Upper lobe of right lung (tissue), 1 donor: ENCODE measurements at places on chromosomes 3 and 15. TPM values are rescaled to one million over a fixed set of nuclear protein-coding genes. Genes with fewer than 3 reads are reported as not detected.
A peak's percentile ranks its signal among the peaks of the same experiment; 100 is the strongest.

- DNase-seq: no peak
Observed at GRCh38 chr3:194575484-194576210, 57.6 kb downstream of the TMEM44 start.

GRCh38 chr3:185313693-185314246 is 49.2 kb upstream of the MAP3K13 start:
- DNase-seq: no peak

DNA sequence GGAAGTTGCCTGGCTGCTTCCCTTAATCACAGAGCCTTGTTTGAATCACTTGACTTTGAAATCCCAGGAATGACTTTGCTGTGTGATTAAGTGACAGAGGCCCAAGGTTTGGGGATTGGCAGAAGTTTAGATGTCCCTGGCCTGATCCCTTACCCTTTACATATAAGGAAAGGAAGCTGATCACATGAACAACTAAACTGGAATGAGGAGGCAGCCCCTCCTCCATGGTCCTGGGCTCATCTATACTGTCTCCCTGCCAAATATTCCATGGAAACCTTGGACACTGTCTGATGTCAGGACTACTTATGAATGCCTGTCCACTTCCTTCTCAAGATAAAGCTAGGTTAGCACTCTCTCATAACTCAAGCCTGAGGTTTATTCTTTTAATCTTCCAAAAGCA is 181.3 kb upstream of the CTDSPL start:
- DNase-seq: no peak

- DNase-seq: no peak
Observed at GRCh38 chr3:105334138-105334882, 32.4 kb upstream of the ALCAM start.

DNA sequence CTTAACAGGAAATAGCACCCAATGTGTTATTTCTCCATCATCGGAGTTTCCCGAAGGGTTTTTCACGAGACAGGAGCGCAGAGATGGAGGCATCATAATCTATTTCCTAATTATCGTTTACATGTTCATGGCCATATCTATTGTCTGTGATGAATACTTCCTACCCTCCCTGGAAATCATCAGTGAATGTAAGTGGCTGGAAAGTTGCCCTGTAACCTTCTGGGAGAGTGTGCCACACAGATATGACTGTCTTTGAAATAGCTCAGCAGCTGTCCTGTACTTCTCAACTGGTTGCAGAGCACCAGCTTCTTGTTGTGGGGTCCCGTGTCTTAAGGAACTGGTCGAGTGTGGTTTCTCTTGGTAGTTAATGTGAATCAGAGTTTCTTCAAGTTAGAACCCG is 1.1 kb downstream of the SLC24A5 start:
- no peak for DNase-seq

DNA sequence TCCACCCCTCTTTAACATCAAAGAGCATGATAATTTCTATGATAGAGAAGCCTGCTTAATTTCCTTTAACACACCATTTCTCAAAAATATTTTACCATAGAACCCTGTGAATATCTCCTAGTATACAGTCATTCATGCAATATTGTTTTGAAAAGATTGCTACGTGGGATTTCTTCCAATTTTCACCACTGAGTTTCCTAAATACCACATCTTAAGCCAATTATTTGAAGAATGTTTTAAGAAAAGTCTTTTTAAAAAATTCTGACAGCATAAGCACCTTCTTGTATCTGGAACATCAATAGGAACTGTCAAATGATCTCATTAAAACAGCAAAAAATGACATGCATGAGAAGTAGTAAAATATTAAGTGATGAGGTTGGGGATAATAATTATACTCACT is 1126.7 kb downstream of the TUSC7 start:
- no peak for DNase-seq

- DNase-seq: no peak
Observed at GRCh38 chr15:73298522-73299245, 70.1 kb downstream of the HCN4 start.

- peak; percentile 75 for DNase-seq
Observed at GRCh38 chr3:151460774-151461450, at the start of gene IGSF10. IGSF10 (minus strand) TSS chr3:151461061; CDS start chr3:151458709, 2,352 bp downstream.

GRCh38 chr3:168467115-168467714 is 371.5 kb upstream of the GOLIM4 start:
- no peak for DNase-seq

GRCh38 chr15:65421360-65422215 is 1.2 kb downstream of the IGDCC4 start:
- no peak for DNase-seq

DNA sequence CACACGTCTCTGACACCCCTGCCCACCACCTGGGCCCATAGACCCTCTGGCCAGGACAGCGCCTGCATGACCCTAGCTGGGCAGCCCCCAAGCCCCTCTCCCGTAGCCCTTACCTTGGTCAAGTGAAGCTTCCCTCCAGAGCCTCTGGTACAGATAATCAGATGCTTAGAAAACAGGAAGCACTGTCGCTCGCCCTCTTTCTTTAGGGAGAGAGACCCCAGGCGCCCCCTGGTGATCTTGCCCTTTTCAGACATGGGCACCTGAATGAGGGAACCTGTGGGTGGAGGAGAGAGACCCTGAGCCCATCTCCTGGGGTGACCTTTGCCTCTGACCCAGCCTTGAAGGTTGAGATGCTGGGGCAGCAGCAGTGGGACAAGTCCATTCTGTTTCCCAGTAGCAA is 65.4 kb downstream of the RASGRF1 start:
- DNase-seq: peak; percentile 65

DNA sequence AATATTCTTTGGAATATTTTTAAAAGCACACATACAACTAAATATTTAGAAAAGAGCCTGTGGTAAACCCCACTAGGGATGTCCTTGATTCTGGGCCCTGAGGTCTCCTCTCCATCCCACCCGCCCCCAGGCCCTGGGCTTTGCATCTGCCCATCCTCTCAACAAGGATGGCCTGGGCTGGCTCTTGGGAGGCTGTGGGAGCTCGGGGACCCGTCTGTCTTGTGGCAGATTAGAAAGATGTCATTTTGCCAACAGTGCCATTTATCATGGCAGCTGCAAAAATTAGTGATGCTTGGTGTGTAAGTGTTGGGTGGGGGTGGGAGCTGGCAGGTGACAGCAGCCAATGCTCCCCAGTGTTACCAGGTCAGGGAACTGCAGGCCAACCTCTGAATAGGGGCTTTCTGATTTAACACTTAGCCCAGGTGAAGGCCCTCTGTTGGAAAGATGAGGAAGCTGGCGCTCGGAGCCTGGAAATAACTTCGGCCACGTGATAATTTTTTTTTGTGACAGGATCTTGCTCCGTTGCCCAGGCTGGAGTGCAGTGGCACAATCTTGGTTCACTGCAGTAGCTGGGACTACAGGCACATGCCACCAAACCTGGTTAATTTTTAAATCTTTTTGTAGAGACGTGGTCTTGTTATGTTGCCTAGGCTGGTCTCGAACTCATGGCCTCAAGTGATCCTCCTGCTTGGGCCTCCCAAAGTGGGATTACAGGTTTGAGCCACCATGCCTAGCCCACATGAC is 16.9 kb upstream of the CSPG4 start:
- DNase-seq: peak; percentile 31

DNA sequence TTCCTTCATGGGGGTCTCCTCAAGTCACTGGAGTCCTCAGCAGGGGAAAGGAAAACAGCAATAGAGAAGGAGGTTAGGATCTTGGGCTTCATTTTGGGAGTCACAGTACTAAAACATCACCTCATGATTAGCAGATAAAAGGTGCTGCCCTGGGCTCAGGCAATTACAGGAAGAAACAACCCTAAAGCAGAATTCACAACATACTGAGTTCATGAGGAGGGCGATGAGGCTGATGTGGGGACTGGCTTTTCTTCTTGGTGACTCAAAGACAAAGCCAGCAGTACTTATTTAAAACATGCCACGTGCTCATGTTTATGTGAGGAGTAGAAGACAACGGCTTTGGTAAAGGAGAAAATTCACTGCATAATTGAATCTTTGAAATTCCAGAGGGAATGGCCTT is 822.3 kb upstream of the CFAP20DC start:
- no peak for DNase-seq

DNA sequence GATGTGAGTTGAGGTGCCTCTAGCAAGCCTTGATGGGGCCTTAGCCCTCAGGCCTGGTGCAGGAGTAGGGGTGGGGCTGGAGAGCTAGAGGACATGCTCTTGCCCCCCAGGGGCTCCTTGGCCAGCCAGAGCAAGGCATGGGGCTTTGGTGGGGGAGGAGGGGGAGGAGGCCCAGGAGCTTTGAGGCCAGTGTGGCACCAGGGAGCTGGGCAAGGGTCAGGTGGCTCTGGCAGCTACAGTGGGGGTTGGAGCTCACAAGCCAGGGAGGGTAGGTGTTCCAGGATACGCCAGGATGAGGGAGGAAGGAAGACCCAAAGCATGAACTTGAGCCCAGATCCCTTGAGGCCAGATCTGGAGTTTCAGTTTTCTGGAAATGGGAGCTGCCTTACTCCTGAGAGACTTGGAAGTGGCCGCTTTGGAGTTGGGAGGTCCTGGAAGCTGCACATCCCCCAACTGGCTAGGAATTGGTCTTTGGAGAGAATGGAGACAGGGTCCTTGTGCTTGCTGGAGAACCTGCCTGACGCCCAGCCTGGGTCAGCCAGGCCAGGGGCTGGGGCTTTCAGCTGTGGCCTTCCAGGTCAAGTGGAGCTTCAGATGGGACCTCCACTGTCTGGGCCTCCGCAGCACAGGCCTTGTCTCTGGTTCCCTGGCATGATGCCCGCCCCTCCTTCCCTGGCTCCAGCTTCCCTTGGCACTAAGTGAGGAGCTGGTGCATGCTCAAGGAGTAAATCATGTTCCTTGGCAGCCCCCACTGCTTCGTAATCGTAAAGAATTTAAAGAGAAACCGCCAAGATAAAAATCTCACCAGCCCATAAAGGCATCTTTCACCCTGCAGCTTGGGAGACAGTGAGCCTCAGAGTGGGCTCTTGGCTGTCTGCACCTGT is 8.7 kb downstream of the SEMA3F start:
- DNase-seq: peak; percentile 80

- DNase-seq: no peak
Observed at GRCh38 chr15:45873781-45874180, 239.0 kb downstream of the SQOR start.

DNA sequence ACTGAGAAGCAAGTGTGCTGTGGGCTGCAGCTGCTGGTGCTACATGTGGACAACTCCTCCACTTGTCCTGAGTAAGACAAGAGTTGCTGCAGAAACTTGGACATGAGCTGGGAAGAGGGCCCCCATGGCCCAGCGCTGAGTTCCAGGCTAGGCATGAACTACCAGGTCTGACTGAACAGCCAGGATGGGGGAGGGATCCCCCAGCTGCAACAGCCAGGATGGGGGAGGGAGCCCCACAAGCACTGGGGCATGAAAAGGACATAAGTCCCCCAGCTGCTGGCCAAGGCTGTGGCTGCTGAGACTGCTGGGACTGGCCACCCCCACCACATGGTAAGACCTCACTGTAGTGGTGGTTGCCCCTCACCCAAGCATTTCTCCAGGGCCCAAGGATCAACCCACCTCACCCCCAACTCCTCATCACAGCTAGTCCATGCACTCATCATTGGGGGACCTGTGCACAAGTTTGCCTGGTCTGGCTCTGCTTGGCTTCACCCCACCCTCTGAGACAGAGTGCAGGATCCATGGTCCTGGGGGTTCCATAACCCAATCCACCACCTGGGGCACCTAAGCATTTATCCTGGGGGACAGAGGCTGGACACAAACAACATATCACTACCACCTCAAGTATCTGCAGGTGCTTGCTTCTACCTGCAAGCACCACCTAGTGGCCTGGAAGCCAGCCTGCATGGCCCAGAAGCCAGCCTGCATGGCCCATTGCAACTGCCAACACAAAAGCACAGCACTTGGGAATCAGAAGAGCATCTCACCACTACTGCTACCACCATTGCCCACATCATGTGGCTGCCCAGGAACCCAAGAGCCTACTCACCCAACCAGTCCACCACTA is 84.5 kb upstream of the STT3B start:
- peak; percentile 66 for DNase-seq

GRCh38 chr3:160498202-160498601 is 48.6 kb upstream of the TRIM59 start:
- no peak for DNase-seq

- DNase-seq: no peak
Observed at GRCh38 chr3:62732183-62732904, 142.9 kb downstream of the CADPS start.

DNA sequence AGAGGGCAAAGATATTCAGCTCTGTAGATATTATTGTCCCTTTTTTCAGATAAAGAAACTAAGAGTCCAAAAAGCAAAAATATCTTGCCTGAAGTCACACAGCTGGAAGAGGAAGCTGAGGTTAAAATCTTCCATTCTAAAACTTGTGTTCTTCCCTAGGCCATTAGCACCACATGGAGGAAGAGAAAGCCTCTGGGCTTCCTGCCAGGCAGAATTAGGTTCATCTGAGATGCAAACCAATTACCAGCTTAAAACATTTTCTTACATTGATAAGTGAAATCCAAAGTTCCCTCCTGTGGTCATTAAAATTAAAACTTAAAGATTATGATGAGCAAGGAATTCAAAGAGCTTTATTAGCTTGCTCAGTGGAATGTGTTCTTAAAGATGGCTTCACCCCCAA is 235.3 kb upstream of the SETMAR start:
- no peak for DNase-seq

GRCh38 chr3:128994581-128995546 is 988 bp upstream of the CFAP92 start:
- no peak for DNase-seq

DNA sequence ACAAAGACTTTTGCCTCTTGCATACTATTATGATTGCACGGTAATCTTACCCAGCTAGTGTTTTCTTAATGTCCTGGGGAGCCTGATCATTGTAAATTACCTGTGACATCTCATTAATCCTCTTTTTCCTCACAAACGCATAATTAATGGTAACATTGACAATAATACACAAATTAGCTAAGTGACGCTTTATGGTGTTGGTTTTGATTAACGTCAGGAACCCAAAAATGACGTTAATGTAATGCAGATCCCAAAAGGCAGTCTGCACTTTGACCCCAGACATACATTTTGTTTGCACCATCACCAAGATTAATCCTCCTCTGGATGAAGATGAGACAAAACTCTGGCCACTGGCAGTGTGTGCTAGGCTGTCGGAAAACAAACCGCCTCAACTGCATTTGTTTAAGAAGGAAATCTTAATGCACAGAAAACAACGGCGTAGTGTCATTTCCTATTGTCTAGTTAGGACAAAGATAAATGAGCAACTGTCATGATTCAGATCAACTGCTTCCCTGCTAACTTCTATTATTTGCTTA is 83.9 kb upstream of the CDIN1 start:
- DNase-seq: no peak

GRCh38 chr3:59385547-59385946 is 335.7 kb upstream of the CFAP20DC start:
- no peak for DNase-seq

NMB gene
- 9.0 TPM for total RNA-seq

ZNF80 gene
- not detected for total RNA-seq

GPR156 gene
- 0.09 TPM for total RNA-seq

GOLGA8N gene
- total RNA-seq: 14.1 TPM

OSTN gene
- total RNA-seq: not detected

ZPLD1 gene
- not detected for total RNA-seq

HYKK gene
- total RNA-seq: 4.1 TPM

CSPG4 gene
- 12.6 TPM for total RNA-seq

TMEM108 gene
- total RNA-seq: 15.4 TPM

CHRNA3 gene
- not detected for total RNA-seq
